Stimulated activated naive CD4-positive, alpha-beta T cell (primary cell): ENCODE measurements at places on chromosomes 7 and 10.

DNA sequence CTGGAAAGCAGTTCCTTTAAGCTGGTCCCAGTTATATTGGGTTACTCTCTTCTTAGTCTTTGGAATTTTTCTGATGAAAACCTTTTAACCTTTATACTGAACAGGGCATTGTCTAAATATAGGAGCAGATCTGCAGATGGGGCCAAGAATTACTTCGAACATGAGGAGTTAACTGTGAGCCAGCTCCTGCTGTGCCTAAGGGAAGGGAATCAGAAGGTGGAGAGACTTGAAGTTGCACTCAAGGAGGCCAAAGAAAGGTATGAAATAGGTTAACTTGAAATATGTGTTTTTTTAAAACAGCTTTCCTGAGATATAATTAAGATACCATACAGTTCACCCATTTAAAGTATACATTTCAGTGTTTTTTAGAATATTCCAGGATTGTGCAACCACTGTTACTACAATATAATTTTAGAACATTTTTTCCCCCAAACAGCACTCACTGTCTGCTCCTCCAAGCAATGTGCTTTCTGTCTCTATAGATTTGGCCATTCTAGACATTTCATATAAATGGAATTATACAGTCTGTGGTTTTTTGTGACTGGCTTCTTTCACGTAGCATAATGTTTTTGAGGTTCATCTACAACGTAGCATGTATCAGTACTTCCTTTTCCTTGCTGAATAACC is 18.9 kb downstream of the OPTN start:
- DNase-seq = no peak

DNA sequence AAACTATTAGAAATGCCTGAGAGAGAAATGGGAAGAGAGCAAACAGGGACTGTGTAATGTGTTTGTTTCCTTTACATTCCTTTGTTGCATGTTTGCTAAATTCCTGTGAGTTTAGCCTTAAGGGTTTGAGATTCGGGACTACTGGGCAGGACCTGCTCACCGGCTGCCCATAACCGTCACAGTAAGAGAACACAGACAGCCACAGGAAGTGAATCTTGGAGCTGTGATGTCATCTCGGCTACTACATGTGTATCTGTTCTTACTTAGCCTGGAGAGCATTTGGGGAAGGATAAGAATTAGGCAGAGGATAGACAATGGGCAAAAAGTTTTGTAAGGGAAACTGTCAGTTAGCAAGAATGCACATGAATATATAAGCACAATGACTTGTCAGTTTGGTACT is 485.1 kb upstream of the KLF6 start:
- no peak for DNase-seq

DNA sequence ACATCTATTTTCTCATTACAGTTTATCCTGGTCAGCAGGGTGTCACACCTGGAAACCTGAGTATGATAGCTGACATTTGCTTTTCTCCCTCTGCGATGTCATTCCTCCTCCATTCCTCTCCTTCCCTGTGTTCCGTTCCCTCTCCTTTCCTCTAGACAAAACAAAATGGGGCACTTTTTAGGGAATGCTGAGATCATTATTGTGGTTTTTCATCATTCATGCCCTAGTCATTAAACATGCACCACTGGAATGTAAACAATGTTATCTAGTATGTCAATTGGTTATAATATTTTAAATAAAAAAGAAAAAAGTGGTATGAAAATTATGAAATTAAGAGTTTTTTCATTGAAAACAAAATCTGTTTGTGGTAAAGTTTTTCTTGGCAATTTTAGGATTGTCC is 132.6 kb downstream of the MAPK8 start:
- no peak for DNase-seq

- no peak for DNase-seq
Measured at GRCh38 chr10:49053053-49053997, 62.0 kb downstream of the VSTM4 start.

- no peak for DNase-seq
Measured at GRCh38 chr10:11835704-11836103, 12.5 kb downstream of the PROSER2 start.

- no peak for DNase-seq
Measured at GRCh38 chr10:132696728-132697577, 89.0 kb downstream of the NKX6-2 start.

DNA sequence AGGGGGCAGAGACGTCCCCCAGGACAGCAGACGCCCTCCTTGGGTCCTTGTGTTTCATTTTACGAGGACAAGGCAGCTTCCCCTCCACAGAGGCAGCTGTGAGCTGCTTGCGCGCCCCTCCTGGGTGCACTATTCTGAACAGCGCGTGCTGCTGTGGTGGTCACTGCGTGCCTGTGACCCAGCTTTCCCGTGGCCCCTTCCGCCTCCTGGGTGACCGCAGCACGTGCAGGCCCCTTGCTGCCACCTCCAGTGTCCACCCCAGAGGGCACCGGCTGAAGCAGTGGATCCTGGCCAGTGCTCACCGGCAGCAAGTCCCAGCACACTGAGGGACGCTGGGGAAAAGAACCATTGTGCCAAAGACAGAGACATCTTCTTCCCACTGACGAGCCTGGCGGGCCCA is 81.4 kb downstream of the TCERG1L start:
- DNase-seq = no peak

- peak; percentile 26 for DNase-seq
Measured at GRCh38 chr10:15188603-15189002, 20.1 kb upstream of the NMT2 start.

- DNase-seq = no peak
Measured at GRCh38 chr7:2097492-2097891, 135.3 kb downstream of the MAD1L1 start.

- DNase-seq = no peak
Measured at GRCh38 chr10:123327450-123327849, 173.2 kb downstream of the BUB3 start.

DNA sequence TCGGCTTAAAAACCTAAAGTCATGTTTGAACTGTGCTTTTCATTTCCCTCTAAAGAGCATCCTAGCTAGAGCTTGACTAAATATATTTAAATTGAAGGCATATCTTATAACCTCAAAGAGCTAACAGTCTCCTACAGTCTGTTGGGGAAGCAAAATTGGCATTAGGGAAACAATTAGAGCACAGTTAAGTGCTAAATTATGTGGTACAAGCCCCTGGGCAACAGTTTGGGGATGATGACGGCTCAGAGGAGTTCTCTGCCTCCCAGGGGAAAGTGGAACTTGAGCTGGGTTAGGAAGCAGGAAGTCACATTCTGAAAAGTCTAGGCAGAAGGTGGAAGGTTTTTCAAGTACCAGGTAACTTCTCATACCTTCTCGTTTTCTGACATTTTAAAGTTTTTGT is 18.6 kb upstream of the GOT1 start:
- DNase-seq = no peak

GRCh38 chr7:23072922-23073321 is 32.7 kb upstream of the KLHL7 start:
- DNase-seq = no peak

DNA sequence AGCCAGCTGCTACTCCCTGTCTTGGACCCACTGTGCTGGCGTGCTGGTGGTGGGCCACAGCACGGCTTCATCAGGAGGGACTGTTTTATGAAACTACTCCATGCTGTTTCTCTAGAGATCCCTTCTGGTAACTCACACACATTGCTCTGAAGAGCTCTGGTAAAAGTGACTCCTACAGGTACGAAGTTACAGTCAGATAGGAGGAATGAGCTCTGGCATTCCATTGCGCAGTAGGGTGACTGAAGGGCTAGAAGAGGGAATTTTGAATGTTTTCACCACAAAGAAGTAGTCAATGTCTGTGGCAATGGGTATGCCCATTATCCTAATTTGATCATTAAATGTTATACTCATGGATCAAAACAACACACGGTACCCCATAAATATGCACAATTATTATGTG is 609 bp downstream of the MAT1A start:
- no peak for DNase-seq

GRCh38 chr7:150412518-150413488 is 33.7 kb downstream of the ZNF775 start:
- DNase-seq = no peak

- no peak for DNase-seq
Measured at GRCh38 chr7:98112077-98112476, 5.4 kb downstream of the LMTK2 start.

GRCh38 chr7:95433129-95433528 is 1.7 kb downstream of the PON2 start:
- no peak for DNase-seq

DNA sequence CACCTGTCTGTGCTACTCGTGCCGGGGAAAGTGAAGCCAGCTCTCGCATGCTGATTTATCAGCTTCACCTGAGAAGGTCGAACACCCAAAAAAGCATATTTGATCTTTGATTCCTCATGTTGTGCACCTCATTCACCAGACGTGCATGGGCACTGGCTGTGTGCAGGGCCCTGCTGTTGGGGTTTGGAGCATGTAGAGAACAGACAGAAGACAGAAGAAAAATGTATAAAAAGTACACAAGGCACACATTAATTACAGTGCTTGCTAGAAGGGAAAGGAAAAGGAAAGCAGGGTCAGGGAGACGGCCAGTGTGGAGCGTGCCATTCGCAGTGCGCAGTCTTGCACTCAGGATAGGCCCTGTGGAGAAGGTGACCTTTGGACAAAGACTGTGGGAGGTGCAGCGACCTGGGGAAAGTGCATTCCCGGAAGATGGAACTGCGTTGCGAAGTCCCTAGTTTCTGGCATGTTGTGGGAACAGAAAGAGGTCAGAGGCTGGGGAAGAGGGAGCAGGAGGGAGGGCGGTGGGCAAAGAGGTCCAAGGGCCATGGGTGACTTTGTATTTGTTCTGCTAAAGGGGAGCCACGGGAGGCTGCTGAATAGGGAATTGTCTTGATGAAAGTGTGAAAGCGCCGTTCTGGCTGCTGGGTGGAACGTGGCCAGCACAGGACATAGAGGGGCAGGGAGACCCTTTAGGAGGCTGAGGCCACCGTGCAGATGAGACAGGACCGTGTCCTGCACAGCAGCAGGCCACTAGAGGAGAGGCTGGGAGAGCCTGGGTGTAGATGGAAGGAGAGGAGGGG is 232.8 kb downstream of the GLRX3 start:
- no peak for DNase-seq

DNA sequence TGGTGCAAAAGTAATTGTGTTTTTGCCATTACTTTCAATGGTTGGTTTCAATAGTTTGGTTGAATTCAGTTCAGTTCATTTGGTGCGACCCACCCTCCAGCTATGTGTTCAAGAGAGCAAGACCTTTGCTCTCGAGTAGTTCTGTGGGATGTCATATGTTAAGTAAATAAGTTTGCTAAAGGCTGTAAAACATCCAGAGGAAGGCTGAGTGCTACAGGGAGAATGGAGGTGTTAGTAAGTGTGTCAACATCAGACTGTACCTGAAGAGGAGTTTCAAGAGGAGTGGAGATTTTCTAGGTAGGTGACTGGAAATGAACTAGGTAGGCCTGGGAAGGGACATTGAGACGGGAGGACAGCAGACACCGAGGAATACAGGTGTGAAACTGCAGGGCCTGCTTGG is 147.7 kb downstream of the SH2D4B start:
- DNase-seq = no peak

DNA sequence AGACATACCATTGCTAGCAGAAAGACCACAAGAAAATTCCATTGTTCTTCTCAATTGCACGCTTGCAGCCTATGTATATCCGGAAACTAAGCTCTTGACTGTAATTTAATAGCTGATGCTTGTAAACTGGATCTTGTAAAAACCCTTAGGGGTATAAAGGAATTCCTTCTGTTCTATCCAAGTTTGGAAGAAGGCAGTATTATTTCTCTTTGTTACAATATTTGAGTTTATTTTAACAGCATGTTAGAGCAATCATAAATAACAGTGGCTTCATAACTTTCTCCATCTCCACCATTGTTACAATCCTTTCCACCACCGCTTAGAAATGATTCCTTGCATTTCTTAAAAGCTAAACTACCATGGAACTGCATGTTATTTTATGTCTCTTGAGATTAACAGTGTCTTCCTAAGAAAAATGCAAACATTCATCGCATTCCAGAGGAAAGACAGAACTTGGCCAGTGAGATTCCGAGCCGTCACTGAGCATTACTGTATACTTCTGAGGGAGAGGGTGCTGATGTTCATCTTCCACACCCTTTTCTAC is 92.5 kb downstream of the TRIL start:
- DNase-seq = no peak

GRCh38 chr7:1149351-1149794 is 10.6 kb downstream of the ZFAND2A start:
- DNase-seq = no peak

- no peak for DNase-seq
Measured at GRCh38 chr10:68135922-68136792, 26.9 kb downstream of the MYPN start.

GRCh38 chr7:120951826-120952225 is 1.2 kb downstream of the ING3 start:
- DNase-seq = no peak

- DNase-seq = no peak
Measured at GRCh38 chr10:14163377-14164086, 167.2 kb downstream of the FRMD4A start.

DNA sequence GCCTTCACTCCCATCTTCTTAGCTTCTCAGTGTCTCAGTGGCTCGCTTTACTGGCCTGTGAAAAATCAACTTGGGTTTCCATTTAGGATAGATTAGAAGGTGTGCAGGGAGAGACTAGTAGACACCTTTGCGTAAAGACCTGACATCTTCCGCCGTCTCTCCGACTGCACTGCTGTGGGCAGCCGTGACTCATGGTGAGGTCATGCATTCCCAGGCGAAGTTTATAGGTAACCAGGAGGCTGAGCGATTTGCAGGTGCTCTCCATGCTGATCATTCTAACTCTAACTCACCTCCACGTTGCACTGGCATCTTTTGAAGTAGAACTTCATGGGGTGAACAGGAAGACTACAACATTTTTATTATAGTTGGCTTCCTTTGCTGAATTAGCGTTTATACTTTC is 68.0 kb upstream of the ZNF438 start:
- no peak for DNase-seq

DNA sequence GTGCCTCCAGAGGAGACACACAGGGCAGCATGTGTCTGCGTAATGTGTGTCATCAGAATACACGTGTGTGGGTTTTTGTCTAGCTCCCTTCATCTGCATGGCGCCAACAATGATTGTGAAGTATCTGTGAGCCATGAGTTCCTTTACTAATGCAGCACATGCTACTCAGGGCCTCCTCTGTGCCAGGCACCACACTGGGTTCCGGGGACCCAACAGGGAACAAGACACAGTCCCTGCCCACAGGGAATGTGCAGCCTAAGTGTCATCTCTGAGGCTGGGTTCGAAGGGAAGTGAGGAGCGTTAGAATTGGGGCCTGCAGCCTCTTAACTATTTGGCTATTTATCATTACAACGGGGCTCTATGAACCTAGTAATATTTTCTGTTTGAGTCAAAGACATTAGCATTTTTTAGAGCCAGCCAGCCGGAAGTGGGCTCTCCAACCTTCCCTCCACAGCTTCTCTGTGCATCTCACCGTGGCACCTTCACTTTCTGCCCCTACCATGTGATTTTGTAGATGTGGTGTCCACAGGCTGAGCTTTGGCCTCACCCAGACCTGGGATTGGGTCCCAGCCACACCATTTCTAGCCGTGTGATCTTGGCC is 43.9 kb upstream of the SRGN start:
- DNase-seq = no peak

GRCh38 chr7:43537765-43538403 is 45.0 kb upstream of the STK17A start:
- no peak for DNase-seq
